Activated T-helper 17 cell treated with anti-CD3 and anti-CD28 coated beads, Interleukin-2, amount 50 U/mL, for 72 hours (primary cell): ENCODE measurements at places on chromosomes 5 and 9. TPM values are rescaled to one million over a fixed set of nuclear protein-coding genes. Genes with fewer than 3 reads are reported as not detected.

The SRA1 gene
- 32.3 TPM for total RNA-seq

The SLC34A1 gene
- 0.56 TPM for total RNA-seq

The BAAT gene
- total RNA-seq: 0.08 TPM

The TXNDC8 gene
- not detected for total RNA-seq

The NPR3 gene
- 0.09 TPM for total RNA-seq

The PCDHGC3 gene
- total RNA-seq: 0.56 TPM

The ANKRD34B gene
- total RNA-seq: not detected

The SFXN1 gene
- total RNA-seq: 225 TPM

The SLC28A3 gene
- 0.37 TPM for total RNA-seq

The PDLIM4 gene
- total RNA-seq: not detected

The FGF18 gene
- 0.21 TPM for total RNA-seq

The LECT2 gene
- total RNA-seq: not detected

The MYMK gene
- not detected for total RNA-seq

The HK3 gene
- total RNA-seq: 0.76 TPM

The SPINK13 gene
- total RNA-seq: not detected

The ZNF366 gene
- total RNA-seq: not detected

The DDX4 gene
- total RNA-seq: 0.26 TPM

The S1PR3 gene
- not detected for total RNA-seq

The TTLL11 gene
- 2.6 TPM for total RNA-seq

The SLC36A3 gene
- total RNA-seq: not detected

The ADAMTS16 gene
- not detected for total RNA-seq

The CAVIN4 gene
- total RNA-seq: 0.32 TPM

The PCDHB16 gene
- total RNA-seq: not detected

The PCDHGA7 gene
- total RNA-seq: 0.06 TPM

The DBN1 gene
- 2.3 TPM for total RNA-seq

The ACTBL2 gene
- total RNA-seq: not detected

The ADAMTSL2 gene
- not detected for total RNA-seq

The ITGA2 gene
- 8.6 TPM for total RNA-seq

The ZDHHC21 gene
- 6.6 TPM for total RNA-seq

The CCDC180 gene
- total RNA-seq: 3.6 TPM

The SCGB3A2 gene
- not detected for total RNA-seq

The TMEFF1 gene
- total RNA-seq: not detected

The ENTPD2 gene
- 0.69 TPM for total RNA-seq

The TAF1L gene
- total RNA-seq: 0.06 TPM

The DPYSL3 gene
- 0.52 TPM for total RNA-seq

The INSL6 gene
- not detected for total RNA-seq

The MAMDC2 gene
- total RNA-seq: not detected

The GLRA1 gene
- not detected for total RNA-seq

The UNC5A gene
- total RNA-seq: not detected

The RNF224 gene
- not detected for total RNA-seq

The C9orf153 gene
- 1.0 TPM for total RNA-seq

The ABCA2 gene
- 43.0 TPM for total RNA-seq

The ESM1 gene
- not detected for total RNA-seq
